Sigmoid colon (tissue), 7 donors: ENCODE measurements at places on chromosomes 1 and 21.
A peak's percentile ranks its signal among the peaks of the same experiment; 100 is the strongest.

DNA sequence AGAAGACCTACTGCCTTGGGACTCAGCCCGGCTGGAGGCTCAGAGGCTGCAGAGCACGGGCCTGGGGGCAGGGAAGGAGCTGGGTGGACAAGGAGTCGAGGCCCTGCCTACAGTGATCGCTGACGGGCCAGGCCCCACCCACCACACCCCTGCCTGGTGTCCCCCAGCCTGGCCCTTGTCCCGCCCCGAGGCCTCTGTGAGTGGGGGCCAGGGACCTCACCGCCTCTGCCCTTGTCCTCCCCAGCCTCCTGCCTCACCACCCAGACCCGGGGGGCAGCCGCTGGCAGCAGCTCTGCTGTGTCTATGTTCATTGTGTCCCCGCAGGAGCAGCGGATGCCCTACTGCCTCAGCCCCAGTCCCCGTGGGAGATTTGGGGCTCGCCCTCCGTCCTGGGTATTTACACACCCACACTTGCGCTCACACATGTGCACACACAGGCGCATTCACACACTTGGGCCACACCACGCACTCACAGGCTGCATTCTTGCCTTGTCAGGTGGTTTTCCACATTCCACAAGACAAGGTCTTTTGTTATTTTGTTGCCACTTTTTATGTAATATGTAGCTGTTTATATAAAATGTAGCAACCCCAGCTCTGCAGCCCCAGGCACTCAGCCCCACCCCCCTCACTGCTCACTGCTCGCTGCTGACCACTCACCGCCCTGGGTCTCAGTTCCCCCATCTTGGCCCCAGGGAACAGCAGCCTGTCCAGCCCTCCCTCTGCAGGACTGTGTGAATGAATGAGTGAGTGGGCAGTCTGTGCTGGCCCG lies 7.3 kb downstream of the PFKL start:
- no peak overlapping the region for H3K4me3 ChIP-seq
- no peaks in the 10 kb centered on the region for H3K4me1 ChIP-seq
- H3K27ac ChIP-seq, result no peak overlapping the region
- no peaks in the 10 kb centered on the region for H3K27me3 ChIP-seq
- peaks cover 13% of the 10 kb centered on the region for H3K36me3 ChIP-seq

DNA sequence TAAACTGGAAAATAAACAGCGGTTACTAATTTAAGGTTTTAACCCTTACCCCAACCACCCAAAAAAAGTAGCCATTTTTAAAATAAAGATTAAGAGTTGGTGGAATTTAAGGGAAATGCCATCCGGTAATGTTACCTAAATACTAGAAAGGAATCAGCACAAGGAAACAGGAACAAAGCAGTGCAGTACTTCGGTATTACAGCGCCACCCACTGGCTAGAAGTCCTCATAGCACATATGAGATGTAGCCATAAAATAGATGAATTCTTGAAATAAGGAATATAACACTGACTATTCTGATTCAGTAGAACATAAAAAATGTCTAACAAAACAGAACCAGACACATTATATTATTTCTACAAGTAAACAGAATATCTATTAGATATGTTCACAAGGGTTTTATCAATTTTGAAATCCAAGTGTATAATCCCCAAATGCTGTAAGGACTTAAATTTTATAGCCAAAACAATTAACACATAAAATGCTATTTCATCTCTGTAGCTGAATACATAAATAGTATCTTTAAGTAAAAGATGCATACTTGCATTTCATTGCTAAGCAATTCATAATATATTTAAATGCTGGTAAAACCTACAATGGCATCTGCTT lies 58.8 kb downstream of the FRRS1 start:
- peak; percentile 74 for DNase-seq
- no peaks in the 10 kb centered on the region for H3K4me1 ChIP-seq
- H3K27me3 ChIP-seq, result no peaks in the 10 kb centered on the region

- no peak overlapping the region for H3K27ac ChIP-seq
- DNase-seq, result no peak
- H3K27me3 ChIP-seq, result no peaks in the 10 kb centered on the region
- no peaks in the 10 kb centered on the region for H3K36me3 ChIP-seq
- no peak overlapping the region for H3K4me3 ChIP-seq
Observed at GRCh38 chr1:238895911-238896310, 490.5 kb upstream of the CHRM3 start.

- H3K27ac ChIP-seq, result no peak overlapping the region
- no peak for DNase-seq
- H3K36me3 ChIP-seq, result no peaks in the 10 kb centered on the region
- H3K4me3 ChIP-seq, result no peak overlapping the region
- no peaks in the 10 kb centered on the region for H3K27me3 ChIP-seq
Observed at GRCh38 chr1:47616906-47617305, 179.1 kb downstream of the FOXD2 start.

DNA sequence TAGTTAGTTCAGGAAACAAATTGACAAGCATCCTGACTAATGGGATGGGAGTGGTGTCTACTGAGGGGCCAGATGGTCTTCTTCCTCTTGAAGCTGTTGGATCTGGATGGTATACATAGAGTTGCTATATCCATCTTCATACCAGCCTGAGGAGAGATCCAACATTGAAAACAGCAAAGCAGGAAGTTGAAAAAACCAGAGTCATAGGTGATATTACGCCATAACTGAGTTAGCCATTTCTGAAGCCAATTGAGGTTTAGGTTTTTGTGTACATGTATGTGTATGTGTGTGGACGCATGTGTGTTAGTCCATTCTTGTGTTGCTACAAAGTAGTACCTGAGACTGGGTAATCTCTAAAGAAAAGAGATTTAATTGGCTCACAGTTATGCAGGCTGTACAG lies 2.3 kb upstream of the TSPAN2 start:
- H3K4me3 ChIP-seq, result no peak overlapping the region
- peaks cover 28% of the 10 kb centered on the region for H3K4me1 ChIP-seq
- H3K27me3 ChIP-seq, result no peaks in the 10 kb centered on the region
- no peak for DNase-seq
- H3K27ac ChIP-seq, result peak overlapping the region; percentile 98

GRCh38 chr1:32072622-32073298 lies at the start of gene TMEM39B:
Gene TMEM39B, plus strand, starts transcription at chr1:32072939. Its CDS starts 109 bp downstream, at chr1:32073048.
- H3K36me3 ChIP-seq, result peaks cover 13% of the 10 kb centered on the region
- H3K4me3 ChIP-seq, result peak within 1 kb of the TSS; percentile 89
- DNase-seq, result peak; percentile 97
- H3K27ac ChIP-seq, result peak within 1 kb of the TSS; percentile 95
- H3K27me3 ChIP-seq, result no peaks in the 10 kb centered on the region
